ENCODE measurements at places on chromosomes 7 and 10.

DNA sequence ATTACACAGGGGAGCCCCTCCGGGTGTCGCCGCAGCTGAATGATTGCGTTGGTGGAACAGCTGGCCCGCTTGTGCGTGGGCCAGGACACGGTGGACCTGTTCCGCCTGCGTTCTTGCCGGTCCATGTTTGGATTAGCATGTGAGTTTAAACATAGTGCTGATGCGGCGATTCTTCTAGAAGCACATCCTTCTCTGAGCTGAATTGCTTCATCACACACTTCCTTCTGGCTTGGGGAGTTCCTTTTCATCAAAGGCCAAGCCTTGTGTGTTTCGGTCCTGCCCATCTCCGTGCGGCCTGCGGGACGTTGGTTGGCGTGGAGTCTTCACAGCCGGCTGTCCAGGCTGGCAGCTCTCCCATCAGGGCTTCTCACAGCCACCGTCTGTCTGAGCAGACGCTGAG, 45.5 kb upstream of the SLC29A4 start:
- DNase-seq: no peak

- DNase-seq: peak; percentile 31
These were observed 348.1 kb downstream of the GATA3 start for GRCh38 chr10:8402576-8402975.

DNA sequence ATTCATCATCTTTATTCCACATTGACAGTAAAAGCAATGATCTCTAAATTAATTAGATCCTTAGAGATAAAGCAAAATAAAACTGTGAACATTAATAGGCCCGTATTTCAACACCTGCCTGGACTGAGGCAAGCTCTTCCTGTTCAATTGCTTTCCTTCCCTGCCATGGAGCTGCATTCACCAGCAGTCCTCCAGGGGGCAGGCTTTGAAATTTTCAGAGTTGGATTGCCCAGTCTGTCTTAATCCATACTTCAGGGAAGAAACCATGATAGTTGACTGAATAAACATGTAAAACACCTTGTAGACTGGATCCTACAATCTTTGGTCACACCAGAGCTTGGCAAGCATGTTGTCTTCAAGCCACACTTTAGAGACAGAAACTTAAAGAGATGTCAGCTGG, 936.6 kb downstream of the NRG3 start:
- no peak for DNase-seq

- peak; percentile 73 for DNase-seq
These were observed at the start of the genes KLLN and PTEN for GRCh38 chr10:87863053-87863943. Gene KLLN (minus strand): TSS chr10:87863533. CDS start chr10:87862487, 1,046 bp downstream. Gene PTEN (plus strand): TSS chr10:87863625. CDS start chr10:87864470, 845 bp downstream.

DNA sequence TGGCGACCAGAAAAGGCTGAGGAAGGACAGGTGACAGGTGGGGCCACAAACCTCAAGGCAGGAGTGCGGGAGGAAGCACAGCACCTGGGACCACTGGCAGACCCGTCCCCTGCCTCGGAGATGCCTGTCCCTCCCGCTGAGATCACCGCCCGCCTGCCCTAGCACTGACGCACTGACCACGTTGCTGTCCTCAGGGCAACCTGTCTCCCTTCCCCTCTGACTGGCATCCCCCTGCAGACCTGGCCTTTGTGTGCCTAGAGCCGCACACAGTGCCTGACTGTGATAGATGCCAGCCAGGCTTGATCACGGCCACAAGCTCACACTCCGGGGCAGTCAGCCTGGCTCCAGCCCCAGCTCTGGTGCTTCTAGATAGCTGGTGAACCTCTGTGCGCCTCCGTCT, 58.4 kb upstream of the EN2 start:
- no peak for DNase-seq

DNA sequence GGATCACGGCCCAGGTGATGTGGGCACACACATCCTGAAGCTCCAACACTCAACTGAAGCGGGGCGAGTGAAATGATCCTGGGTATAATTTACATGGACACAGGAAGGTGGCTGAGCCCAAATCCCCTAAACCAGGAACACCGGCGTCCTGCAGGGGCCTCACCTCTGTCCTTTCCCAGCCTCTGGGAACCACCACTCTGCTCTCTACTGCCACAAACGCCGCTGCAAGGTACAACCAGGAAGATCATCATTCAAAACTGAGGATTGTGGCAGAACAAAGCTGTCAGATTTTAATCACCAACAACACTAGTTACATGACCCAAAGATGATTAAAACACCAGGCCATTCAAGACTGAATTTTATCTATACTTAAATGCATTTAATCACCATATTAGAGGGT, 104.0 kb downstream of the DIP2C start:
- DNase-seq: no peak

DNA sequence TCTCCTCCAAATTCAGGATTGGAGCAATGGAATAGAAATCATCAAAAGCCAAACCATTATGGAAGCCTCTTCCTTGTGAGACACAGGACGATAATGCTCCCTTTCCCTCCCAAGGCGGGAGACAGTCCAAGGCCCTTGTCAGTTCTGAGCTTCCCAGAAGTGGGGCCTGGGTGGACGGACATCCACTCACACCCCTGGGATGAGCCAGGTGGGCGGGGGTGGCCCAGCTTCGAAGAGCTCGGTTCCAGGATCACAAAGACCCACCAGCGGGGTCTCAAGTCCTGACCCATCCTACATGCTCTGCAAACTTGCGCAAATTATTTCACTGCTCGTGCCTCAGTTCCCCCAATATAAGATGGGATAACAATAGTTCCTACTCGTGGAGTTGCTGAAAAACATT, 10.1 kb upstream of the FOXL3 start:
- no peak for DNase-seq

DNA sequence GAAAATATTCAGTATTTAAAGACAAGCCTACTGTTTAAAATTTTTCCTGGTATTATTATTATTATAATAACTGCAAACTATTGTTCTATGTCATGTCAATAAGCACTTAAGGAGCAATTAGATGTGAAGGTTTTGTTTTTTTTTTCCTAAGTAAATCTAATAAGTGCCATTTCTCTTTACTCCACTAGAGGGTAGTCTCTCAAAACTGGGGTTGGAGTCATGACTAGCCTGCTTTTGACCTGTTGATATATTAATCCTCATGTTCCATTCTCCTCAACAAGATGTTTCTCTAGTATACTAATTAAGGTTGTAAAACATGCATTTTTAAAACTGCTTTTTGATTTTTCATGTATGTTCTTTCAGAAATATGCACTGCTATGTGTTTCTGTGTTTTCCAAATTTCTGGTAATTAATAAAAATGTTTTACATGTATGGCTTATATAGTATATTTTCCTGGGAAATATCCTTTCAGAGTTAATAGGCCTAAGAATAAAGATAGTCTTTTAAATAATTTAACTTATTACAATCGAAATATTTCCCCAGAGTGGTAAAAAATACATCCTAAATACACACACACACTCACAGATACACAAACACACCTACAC, 1.0 kb upstream of the LRRN3 start:
- DNase-seq: no peak

All from stimulated activated CD4-positive, alpha-beta T cell treated with anti-CD3 and anti-CD28 coated beads, Interleukin-1b, Interleukin-23, amount 100 ng/mL, for 24 hours (primary cell).